ENCODE measurements at places on chromosomes 13 and 19.

GRCh38 chr19:33285441-33285927, 16.9 kb downstream of the CEBPA start:
- no peak for DNase-seq

GRCh38 chr19:36876993-36877938, 26.6 kb downstream of the ZNF345 start:
- no peak for DNase-seq

DNA sequence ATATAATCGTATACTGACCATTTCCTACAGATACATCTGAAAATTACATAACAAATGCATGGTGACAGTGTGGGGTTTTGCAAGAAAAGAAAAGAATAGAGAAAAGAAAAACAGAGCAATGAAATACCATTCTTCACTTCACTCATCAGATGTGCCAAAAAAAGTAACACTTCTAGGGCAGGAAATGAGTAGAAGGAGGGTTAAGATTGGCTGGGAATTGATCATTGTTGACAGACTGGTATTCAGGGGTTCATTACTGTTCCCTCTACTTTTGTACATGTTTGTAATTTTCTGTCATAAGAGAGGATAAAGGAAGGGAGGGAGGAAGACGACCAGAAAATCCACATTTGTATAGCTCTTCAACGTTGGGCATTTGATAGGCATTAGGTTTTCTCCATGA, 31.5 kb downstream of the ABCC4 start:
- DNase-seq = no peak

GRCh38 chr19:33804021-33804799, 7.5 kb downstream of the KCTD15 start:
- DNase-seq = peak; percentile 74

DNA sequence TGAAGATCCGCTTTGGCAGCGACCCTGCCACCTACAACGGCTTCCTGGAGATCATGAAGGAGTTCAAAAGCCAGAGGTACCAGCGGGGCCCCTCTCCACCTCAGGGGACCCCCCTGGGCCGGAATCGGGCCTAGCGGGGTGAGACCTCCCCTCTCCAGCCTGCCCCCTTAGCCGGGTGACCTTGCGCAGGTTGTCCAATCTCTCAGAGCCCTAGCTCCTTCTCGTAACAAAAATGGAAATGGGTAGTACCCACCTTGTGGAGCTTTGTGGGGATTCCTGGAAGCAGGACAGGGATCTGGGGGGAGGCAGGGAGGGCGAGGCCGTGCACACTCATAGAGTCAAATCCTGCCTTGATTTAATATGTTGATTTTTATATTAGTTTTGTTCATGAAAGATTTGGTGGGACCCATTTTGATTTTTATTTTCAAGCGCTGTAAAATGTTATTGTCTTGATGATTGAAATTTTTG, 658 bp downstream of the SIN3B start:
- no peak for DNase-seq

GRCh38 chr13:23620613-23621315, 50.6 kb downstream of the TNFRSF19 start:
- DNase-seq = no peak

DNA sequence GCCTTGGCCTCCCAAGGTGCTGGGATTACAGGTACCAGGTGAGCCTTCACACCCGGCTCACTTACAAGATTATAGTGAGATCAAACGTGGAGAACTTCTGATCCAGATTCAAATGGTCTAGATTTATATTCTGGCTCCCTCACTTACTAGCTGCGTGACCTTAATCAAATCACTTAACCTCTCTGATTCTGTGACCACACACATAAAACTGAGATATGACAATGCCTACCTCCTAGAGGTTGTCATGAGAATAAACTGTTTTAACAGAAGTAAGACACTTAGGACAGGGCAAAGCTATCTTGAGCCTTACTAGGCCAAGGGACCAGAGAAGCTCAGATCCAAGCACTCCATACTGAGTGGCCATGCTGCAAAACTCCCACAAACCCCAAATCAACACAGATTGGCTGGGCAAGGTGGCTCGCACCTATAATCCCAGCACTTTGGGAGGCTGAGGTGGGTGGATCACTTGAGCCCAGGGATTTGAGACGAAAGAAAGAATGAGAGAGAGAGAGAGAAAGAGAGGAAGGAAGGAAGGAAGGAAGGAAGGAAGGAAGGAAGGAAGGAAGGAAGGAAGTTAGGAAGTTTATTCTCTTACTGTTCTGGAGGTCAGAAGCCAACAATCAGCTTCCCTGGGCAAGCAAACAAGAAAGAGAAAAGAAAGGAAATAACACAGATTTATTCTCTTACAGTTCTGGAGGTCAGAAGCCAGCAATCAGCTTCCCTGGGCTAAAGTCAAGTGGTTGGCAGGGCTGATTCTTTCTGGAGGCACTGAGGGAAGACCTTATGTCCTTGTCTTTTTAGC, 46.1 kb upstream of the MAP3K10 start:
- DNase-seq = no peak

DNA sequence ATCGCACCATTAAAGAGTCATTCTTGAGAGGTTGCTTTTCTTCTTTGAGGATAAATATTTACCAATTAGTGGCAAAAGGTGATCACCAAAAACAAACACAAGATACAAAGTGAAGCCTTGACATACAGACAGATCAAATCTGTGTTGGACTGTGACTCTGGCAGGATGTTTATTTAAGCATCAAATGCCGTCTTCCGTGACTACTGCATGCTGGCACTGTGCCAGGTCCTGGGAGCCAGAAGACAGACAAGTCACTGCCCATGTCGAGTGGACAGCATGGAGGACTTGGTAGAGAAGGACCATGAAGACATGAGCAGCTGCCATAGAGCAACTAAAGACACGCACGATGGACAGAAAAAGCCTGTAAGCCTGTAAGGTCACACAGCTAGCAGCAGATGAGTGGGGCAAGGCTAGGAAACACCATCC, 92.8 kb upstream of the FARP1 start:
- DNase-seq = no peak

DNA sequence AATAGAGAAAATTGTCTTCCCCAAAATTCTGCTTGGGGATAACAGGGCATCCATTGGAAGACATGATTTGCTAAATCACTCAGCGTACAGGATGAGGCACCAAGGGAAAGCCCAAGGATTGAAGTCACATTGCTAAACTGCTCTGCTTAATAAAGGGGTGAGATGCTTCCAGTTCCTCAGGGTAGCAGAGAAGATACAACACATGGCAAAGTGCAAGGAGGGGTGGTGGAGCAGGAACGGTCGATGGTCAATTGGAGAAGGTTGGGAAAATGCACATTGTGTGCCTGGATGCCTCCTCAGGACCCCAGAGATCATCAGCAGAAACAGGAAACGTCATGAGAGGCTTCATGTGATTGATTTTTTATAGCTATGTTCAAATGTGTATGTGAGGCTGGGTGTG, 116.3 kb upstream of the SOX1 start:
- no peak for DNase-seq

GRCh38 chr13:57784633-57785032, 153.1 kb downstream of the PCDH17 start:
- DNase-seq = no peak

- peak; percentile 41 for DNase-seq
Measured at GRCh38 chr19:33296488-33296971, 5.8 kb downstream of the CEBPA start.

- DNase-seq = no peak
Measured at GRCh38 chr19:14361824-14362223, 19.4 kb upstream of the ADGRE5 start.

- DNase-seq = no peak
Measured at GRCh38 chr13:66675620-66676019, 554.5 kb downstream of the PCDH9 start.

- peak; percentile 91 for DNase-seq
Measured at GRCh38 chr19:372306-372890, 27.8 kb upstream of the MIER2 start.

- DNase-seq = peak; percentile 76
Measured at GRCh38 chr19:55447421-55448174, 4.5 kb upstream of the SHISA7 start.

DNA sequence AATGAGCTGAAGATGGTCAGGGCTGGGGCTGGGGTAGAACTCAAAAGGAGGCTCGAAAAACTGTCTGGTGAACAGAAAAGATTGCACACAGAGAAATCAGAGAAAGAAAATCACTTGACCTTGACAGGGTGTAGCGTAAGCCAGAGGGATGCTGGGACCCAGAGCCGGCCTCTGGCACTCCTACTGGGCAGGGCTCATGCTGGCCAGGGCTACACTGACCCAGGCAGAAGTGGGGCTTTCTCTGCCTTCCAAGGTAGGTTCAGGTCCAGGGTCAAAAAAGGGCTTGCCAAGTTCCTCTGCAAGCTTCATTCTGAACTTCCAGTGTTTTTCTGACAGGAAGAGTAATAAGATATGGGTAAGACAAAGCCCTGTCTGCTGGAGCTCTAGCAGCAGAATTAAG, 56.2 kb downstream of the LATS2 start:
- DNase-seq = no peak

DNA sequence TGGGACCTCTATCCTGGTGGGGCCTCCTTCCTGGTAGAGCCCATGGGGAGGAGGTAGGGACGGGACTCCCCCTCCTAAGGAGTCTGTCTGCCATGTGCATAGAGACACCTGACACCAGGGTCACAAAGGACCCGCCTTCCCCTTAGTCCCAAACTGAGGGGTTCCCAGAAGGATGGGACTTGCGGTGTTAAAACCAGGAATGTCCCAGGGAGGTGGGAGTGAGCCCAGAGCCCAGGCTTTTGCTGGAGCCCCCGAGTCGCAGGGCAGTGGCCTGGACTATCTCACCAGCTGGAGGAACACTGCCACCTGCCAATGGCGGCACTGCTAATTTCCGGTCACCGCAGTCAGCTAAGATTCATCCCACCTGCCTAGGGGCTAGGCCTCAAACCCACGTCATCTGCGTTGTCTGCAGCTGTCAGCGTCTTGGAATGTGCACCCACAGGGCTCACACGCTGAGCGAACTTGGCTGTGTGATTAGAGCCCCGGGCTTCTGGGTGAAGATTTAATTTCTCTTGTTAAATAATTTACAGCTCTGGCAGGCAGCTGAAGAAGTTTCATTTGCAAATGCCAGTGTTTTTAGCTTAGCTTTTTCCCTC, 31.9 kb upstream of the ATP11A start:
- peak; percentile 52 for DNase-seq

DNA sequence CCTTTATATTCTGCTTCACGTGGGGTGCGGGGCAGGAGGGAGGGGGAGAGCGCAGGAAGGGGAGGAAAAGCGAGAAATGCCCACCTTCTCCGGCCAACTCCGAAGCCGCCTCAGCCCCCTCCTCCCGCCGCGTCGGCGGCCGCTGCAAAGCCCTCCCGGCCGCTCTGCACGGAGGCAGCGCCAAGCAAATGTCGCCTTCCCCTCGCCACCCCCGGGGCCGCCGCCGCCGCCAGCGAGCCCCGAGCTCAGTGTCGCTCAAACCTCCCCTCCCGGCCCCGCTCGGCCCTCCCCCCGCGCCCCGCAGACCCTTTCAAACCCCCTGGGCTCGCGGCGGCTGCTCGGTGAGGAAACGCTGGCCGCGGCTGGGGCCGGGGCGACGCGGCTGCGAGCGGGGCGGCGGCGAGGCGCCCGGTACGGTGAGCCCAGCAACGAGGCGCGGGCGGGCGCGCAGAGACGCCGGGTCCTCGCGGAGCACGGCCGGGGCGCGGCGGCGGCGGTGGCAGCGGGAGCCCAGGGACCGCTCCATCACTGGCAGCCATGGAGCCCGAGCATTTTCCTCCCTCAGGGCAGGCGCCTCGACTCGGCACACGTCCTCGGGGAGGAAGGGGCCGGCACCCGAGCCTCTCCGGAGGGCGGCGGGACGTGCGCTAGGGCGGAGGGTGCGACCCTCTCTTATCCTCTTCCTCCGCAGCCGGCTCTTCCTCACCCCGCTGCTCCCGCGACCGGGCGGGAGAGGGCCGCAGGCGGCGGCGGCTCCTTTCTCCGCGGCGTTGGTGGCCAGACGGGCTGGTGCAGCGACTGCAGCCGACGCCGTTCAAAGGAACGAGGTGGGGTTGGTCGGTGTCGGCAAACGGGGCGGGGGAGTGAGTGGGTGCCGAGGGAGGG, 463 bp upstream of the TSC22D1 start:
- peak; percentile 16 for DNase-seq

DNA sequence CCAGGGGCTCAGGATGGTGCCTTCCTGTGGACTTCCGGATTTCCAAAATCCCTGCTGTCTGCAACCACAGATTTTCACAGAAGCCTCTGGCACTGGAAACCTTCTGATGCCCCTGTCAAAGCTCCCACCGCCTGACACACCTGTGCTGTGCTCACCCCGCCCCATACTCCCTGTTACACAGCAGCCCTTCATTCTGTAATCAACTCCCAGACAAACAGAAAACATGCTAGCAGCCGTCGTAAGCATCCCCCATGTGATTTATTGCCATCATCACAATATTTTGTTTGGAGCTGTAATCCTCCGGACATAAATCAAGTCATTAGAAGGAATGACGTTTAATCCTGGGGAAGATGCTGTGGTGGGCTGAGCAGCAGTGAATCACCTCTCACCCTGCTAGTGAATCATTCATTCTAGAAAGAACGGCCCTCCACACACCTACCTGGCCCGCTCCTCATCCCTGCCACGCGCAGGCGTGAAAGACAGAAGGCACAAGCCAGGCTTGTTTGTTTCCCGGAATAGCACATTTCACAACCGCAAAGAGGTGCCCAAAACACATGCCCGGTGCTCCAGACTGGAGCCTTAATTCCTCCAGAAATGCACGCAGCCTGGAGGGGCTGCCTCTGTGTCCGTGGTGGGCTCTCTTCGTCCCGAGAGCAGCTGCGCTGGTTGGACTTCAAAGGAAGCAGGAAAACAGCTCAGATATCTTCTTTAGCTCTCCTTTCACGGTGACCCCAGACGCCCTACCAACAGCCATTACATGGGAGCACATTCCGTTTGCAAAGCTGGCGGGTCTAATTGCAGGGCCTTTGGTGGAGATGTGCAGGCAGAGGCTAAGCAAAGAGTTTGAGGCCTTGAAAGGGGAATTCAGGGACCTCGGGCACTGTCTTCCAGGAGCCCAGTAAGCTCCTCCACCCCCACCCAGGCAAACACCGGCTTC, 41.3 kb upstream of the KCTD15 start:
- no peak for DNase-seq

DNA sequence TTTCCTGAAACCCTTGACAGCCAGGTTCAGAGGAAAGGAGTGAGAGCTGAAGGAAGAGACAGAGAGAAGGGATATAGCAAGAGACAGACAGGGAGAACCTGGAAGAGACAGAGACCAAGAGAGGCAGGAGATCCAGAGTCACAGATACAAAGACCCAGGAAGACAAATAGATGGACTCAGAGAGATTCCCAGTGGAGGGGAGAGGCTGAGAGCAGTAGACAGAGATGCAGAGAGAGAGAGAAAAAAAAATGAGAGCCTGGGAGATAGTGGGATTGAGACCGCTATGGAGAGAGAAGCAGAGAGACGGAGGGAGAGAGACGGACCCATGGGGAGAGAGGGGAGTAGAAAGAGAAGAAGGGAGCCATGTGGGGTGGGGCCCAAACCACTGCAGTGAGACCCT, 763 bp downstream of the FXYD7 start:
- no peak for DNase-seq

DNA sequence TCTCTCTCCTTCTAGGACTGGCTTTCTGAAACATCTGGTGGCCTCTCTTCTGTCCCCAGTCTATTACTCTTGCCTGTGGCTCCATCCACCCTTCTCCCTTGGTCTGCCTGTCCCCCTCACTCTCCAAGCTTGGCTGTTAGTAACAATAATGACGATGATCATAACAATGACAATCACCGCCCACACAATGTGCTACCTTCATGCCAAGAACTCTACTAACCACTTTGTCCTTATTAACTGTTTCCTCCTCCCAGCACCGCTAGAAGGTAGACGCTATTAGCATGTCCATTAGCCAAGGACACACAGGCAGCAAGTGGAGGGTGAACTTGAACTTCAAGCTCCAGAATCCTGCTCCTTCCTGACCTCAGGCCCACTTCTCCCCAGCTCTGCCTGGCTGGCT, 2.7 kb downstream of the GYS1 start:
- DNase-seq = no peak

- DNase-seq = no peak
Measured at GRCh38 chr19:43768273-43769050, 12.3 kb downstream of the KCNN4 start.
